Heart left ventricle (tissue), 16 donors: ENCODE measurements at places on chromosomes 6 and 20.
A peak's percentile ranks its signal among the peaks of the same experiment; 100 is the strongest.

- DNase-seq = no peak
- H3K4me1 ChIP-seq = no peaks in the 10 kb centered on the region
- H3K27ac ChIP-seq = no peak overlapping the region
- peaks cover 18% of the 10 kb centered on the region for H3K36me3 ChIP-seq
These were observed 2.0 kb downstream of the HLA-B start for GRCh38 chr6:31354864-31355582.

DNA sequence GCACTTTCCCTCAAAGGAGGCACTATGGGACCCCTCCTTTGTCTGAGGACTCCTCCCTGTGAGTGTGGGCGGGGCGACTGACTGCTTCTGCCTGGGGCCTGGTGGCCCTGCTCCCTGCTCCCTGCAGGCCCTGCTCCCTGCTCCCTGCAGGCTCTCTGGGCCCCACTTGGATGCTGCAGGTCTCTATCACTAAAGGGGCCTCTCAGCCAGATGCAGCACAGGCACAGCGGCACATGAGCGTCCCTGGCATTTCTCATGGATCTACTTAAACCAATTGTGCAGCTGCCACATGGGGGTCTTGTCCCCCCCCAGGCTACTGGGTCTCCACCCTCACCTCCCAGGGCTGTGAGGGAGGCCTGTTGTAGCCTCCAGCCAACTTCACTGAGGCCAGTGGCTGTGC lies 7.8 kb downstream of the EEF1A2 start:
- no peak overlapping the region for H3K4me3 ChIP-seq
- H3K27me3 ChIP-seq = peaks cover 17% of the 10 kb centered on the region
- H3K36me3 ChIP-seq = peaks cover 68% of the 10 kb centered on the region
- DNase-seq = peak; percentile 49
- no peak overlapping the region for H3K27ac ChIP-seq

DNA sequence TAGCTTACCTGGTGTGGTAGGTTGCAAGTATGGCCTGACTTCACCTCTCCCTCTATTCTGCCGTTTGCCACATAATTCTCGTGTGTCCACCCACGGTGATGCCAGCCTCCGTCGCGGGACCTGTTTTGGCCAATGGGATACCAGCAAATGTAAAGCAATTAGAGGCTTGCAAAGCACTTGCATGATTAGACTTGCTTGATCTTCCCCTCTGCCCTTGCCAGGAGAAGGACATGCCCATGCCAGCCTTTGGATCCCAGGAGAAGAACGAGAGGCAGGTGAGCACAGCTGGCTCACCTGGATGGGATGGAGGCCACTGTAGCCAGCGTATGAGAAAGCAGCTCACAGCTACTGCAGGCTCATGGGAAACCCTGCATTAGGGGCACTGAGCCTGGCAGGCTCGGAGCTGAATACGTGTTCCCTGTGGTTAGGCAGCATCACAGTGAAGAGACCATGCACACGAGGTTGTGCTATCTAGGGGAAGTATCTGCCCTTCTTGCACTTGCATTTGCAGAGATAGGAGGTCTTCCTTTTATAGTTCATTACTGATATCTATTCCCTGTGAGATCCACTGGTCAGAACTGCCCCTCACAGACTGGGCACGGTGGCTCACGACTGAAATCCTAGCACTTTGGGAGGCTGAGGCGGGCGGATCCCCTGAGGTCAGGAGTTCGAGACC lies 62.4 kb downstream of the TMEM242 start:
- H3K27me3 ChIP-seq = no peaks in the 10 kb centered on the region
- no peak for DNase-seq
- no peaks in the 10 kb centered on the region for H3K4me1 ChIP-seq
- no peaks in the 10 kb centered on the region for H3K36me3 ChIP-seq

GRCh38 chr6:131523988-131524673 lies 48.9 kb upstream of the ARG1 start:
- H3K27me3 ChIP-seq = no peaks in the 10 kb centered on the region
- no peak overlapping the region for H3K27ac ChIP-seq
- H3K4me1 ChIP-seq = no peaks in the 10 kb centered on the region
- H3K36me3 ChIP-seq = no peaks in the 10 kb centered on the region
- H3K4me3 ChIP-seq = no peak overlapping the region

GRCh38 chr20:1469925-1470571 lies 3.4 kb upstream of the NSFL1C start:
- peaks cover 27% of the 10 kb centered on the region for H3K4me1 ChIP-seq
- no peak overlapping the region for H3K4me3 ChIP-seq
- no peaks in the 10 kb centered on the region for H3K27me3 ChIP-seq

- peaks cover 55% of the 10 kb centered on the region for H3K4me1 ChIP-seq
- no peak overlapping the region for H3K4me3 ChIP-seq
- no peaks in the 10 kb centered on the region for H3K27me3 ChIP-seq
- H3K27ac ChIP-seq = peak overlapping the region; percentile 60
- peak; percentile 36 for DNase-seq
These were observed 44.2 kb upstream of the SLC9A8 start for GRCh38 chr20:49768204-49769047.

DNA sequence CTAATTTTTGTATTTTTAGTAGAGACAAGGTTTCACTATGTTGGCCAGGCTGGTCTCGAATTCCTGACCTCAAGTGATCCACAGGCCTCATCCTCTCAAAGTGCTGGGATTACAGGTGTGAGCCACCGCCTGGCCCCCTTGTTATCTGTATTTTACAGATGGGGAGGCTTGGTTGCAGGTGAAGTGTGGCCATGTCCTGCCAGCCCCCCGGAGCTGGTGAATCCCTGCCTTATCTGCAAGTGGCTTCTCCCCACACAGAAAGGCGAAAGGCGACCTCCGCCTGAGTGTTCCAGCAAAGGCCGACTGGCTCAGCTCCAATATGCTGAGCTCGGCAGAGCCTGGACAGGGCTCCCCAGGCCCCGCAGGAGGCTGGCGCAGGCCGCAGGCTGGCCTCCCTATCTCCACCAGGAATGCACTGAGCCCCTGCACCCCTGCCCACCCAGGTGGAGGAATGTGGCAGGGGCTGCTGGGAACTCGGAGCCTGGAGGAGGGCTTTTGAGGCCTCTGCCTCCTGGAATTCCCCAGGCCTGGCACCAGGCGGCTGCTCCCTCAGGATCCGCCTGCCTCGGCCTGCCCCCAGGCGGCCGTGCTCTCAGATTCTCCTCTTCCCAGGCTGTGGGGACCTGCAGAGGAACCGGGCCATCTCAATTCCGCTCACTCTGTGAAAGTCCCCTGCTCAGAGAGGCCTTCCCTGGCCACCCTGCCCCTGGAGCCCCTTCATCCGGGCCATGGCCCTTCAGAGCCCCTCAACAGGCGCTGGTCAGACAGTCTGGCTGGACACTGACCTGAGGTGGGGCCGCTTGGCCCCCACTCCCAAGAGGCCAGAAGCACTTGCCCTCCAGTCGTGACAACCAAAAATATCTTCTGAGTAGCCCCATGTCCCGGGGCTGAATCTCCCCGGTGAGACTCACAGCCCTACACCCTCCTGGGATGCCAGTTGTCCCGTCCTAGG lies 9.3 kb upstream of the LAMA5 start:
- no peaks in the 10 kb centered on the region for H3K36me3 ChIP-seq
- peaks cover 26% of the 10 kb centered on the region for H3K4me1 ChIP-seq
- peak overlapping the region; percentile 77 for H3K27ac ChIP-seq
- peak; percentile 67 for DNase-seq
- no peaks in the 10 kb centered on the region for H3K27me3 ChIP-seq
